ENCODE measurements at places on chromosomes 3 and 15.
A peak's percentile ranks its signal among the peaks of the same experiment; 100 is the strongest.

DNA sequence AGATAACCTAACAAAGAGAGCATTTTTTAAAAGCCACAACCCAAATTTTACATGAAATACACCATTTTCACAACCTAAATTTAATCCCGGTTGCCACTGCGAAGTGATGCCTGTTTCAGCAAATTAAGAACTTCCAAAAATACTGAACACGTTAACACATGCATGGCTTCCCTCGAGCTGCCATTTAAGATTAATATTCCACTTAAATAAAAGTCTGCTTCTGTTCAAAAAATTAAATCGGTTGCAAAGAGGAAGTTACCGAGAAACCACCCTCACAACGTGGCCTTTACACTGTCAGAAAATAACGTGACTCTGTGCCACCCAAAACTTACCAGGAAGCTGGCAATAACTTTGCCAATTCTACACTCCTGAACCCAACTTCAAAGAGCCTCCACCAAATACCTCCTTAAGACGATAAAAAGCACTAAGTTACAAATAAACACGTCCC, 1.2 kb downstream of the TBL1XR1 start:
- DNase-seq: no peak

- no peak for DNase-seq
Observed at GRCh38 chr3:47612178-47612577, 33.5 kb upstream of the CSPG5 start.

- peak; percentile 93 for DNase-seq
Observed at GRCh38 chr15:24898715-24899272, 56.0 kb upstream of the SNRPN start.

DNA sequence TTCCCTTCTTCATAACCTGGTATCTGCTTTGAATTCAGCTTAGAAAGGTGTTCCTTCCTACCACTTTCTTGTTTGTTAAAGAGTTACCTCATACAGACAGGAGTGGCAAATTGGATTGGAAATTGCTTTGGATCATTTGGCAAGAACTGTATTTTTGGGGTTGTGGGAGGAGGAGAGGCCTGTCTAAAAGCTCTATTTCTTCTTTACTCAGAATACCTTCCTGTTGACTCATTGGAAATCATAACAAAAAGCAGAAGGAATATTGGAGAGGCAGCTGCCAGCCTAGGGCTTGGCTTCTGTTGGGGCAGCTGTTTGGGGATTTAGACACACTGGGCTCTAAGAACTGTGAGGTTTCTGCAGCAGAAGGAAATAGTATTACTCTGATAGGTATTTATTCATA, 14.2 kb downstream of the IQGAP1 start:
- DNase-seq: no peak

- no peak for DNase-seq
Observed at GRCh38 chr15:95226835-95227234, 995.5 kb downstream of the MCTP2 start.

DNA sequence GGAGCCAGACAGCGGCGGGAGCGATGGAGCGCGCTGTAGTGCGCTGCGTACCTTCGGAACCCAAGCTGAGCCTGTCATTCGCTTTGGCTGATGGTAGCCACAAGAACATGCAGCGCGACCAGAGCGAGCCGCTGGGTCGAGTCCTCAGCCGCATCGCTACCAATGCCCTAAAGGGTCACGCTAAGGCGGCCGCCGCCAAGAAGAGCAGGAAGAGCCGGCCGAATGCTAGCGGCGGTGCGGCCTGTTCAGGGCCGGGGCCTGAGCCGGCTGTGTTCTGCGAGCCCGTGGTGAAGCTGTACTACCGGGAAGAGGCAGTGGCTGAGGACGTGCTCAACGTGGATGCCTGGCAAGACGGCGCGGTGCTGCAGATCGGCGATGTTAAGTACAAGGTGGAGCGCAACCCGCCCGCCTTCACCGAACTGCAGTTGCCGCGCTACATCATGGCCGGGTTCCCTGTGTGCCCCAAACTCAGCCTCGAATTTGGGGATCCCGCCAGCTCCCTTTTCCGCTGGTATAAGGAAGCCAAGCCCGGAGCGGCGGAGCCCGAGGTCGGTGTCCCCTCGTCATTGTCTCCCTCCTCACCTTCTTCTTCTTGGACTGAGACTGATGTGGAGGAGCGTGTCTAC, 498 bp downstream of the PDE12 start:
- DNase-seq: no peak

DNA sequence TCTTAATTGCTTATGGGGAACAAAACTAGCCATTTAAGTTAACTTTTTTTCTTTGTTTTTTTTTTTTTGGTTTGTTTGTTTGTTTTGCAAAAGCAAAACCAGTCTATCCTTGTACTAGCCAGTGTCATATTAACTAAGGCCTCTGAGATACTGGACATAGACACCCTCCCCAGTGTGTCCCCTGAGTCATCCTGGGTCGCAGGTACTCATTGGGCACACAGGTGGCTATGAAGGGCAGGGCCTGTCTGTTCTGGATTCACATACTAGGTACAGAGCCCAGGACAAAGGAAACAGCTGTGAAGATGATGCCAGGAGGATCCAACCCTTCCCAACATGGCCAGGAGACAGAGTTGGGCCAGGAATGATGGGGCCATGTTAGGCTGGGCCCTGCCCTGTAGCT, 318.1 kb downstream of the THSD4 start:
- DNase-seq: no peak

DNA sequence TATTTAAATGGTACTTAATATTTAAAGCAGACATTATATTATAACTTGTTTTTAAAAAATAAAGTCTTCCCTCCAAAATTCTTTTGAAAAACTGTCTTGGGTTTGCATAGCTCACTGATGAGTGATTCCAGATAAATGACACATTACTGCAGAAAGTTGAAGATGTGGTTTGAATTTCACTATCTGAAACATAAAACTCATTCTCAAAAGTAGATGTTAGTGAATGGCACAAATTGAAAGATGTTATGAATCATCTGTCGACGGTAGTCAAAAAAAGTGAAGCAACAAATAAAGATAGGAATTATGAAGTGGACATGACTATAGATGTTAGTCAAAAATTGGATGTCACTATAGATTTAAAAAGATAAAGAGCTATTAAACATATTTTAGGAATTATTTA, 280.5 kb downstream of the GAP43 start:
- no peak for DNase-seq

GRCh38 chr3:138072796-138073195, 42.6 kb downstream of the DZIP1L start:
- DNase-seq: no peak

- no peak for DNase-seq
Observed at GRCh38 chr3:169813757-169814517, 1.2 kb upstream of the LRRC34 start.

GRCh38 chr15:91821458-91821857, 32.0 kb upstream of the SLCO3A1 start:
- DNase-seq: no peak

DNA sequence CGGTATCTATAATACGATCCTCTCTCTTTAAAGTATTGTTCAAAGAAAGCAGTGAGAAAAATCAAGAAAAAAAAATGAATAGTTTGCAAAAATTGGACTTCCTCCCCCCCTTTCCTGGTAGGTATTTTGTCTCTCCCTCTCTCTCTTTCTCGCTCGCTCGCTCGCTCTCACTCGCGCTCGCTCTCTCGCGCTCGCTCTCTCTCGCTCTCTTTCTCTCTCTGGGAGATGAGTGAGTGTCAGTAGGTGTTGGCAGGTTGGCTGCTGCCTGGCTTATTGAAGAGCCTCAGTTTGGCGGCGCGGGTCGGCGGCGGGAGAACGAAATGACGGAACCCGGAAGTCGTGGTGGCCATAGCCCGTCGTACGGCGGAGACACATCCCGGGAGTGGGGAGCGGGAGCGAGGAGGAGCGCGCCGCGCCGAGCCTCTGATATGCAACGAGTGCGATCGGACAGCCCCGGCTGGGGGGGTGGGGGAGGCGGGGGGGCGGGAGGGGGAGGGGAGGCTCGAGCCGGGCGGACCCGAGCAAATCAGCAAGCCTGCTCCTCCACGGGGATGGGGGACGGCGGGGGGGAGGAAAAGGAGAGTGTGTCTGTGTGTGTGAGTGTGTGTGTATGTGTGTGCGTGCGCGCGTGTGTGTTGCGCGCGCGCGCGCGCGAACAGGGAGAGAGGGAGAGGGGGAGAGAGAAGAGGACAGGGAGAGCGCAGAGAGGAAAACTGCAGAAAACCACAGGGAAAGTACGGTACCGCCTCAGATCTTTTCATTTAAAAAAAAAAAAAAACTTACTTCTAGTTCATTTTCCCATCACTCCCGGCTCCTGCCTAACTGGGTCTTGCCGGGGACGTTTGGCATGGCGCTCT, at the start of gene MEIS2:
Gene MEIS2 (minus strand): TSS at position 441 of the 857 bp plus-strand sequence. CDS start 1,083 bp downstream, outside the sequence.
- no peak for DNase-seq

DNA sequence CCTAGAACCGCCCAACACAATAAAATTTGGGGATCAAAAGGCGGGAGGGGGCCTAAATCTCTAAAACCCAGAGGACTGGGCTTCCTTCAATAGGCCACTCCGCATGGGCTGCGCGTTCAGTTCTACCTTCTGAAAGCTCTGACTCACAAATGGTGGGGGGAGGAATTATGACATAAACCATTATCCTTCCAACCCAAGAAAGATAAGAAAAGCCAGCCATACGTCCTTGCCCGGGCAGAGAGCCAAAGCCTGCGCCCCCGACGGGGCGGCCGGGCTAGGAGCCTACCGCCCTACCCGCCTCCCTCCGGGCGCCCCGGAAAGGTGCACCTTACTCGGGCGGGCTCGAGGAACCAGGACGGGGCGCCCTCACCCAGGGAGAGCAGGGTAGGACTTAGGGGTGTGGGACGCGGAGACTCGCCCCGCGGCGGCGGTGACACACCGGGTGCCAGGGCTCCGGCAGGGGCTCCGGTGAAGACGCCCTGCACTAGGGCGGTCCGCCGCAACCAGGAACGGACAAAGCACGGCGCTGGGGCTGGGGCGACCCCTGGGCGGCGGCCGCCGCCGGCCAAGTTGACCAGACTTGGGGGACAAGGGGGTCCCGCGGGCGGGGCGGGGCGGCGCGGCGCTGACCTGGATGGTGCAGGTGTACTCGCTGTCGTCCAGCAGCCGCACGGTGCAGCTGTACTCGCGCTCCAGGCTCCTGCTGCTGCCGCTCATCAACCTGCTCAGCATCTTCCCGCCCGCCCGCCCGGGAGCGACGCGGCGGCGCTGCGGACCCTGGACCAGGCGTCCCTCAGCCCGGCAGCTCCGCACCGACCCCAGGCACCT, 534 bp downstream of the FRMD5 start:
- DNase-seq: no peak

Measured in iPS DF 19.7 (cell line).